Stimulated activated CD4-positive, alpha-beta T cell treated with anti-CD3 and anti-CD28 coated beads, Interleukin-1b, Interleukin-23, amount 100 ng/mL, for 4 hours (primary cell): ENCODE measurements at places on chromosomes 12 and 14.

- no peak for DNase-seq
Measured at GRCh38 chr14:43041976-43042375, 1435.3 kb downstream of the LRFN5 start.

DNA sequence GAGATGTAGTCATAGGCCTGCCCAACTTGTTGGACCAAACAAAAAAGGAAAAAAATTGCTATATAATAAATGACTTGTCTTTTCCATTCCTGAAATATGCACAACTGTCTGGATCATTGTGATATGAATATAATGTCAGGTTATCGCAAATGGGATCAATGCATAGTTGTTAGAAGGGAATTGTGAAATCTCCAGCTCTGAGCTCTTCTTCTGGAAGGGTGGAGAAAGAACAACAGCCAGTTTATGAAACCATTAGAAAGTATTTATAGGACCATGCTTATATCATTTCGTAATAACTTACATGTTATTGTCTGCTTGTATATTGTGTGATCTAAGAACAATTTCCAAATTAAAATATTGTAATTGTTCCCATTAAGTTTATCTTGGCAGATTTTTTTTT is 35.7 kb upstream of the HIF1A start:
- DNase-seq: no peak

GRCh38 chr12:67442347-67442841 is 173.2 kb downstream of the CAND1 start:
- DNase-seq: no peak

DNA sequence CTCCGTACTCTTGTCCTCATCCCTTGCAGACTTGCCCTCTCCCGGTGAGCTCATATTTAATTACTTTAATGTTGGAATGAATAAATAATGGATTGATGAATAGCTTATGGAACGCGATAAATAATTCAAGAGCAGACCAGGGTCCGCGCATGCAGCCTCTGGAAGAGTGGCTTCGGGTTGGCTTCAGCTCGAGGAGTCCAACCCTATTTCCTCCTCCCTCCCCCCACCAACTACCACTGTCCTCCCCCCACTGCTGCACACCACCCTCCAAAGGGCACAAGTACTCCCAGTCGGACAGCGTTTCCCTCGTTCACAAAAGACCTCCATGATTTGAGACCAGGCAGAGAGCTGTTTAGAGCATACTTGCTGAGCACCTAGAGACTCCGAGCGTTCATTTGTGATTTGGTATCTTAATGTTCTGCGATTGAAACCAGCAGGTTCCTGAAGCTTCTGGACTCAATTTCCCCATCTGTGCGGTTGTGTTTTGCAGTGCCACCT is 647 bp upstream of the SIX1 start:
- DNase-seq: no peak

- DNase-seq: no peak
Measured at GRCh38 chr12:52073531-52074381, 4.0 kb downstream of the ATG101 start.

- DNase-seq: no peak
Measured at GRCh38 chr12:52910248-52910883, 5.5 kb upstream of the KRT8 start.

GRCh38 chr14:62329427-62329826 is 567.2 kb downstream of the SNAPC1 start:
- no peak for DNase-seq

DNA sequence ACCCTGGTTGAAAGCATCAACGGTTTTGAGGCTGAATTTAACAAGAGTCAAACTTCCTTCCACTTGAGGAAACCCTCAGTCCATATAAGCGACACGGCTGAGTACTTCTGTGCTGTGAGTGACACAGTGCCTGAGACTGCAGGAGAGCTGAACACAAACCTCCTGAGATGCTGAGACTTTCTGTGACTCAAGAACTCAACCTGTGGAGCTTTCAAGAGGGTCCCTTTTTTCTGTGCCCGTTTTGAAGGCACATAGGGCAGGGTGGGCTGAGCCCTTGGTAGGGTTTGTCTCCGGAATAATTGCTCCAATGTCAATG is 305.3 kb upstream of the OR4E1 start:
- no peak for DNase-seq

DNA sequence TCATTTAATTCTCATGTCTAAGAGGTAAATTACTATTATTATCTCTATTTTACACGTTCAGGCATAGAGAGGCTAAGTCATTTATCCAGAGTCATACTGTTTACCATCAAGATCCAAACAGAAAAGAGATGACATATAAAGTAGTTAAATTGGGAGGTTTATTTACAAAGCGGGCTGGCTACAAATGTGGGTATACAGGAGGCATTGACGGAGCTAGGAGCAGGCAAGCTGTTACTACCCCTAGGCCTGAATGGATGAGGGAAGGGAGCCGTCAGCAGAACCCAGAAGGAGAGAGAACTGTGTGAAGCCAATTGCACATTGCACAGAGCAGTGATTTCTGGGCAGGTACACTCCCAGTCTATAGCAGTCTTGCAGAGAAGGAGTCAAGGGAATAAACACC is 39.8 kb downstream of the DACT1 start:
- DNase-seq: no peak

GRCh38 chr14:54258382-54258781 is 138.4 kb upstream of the CDKN3 start:
- no peak for DNase-seq

DNA sequence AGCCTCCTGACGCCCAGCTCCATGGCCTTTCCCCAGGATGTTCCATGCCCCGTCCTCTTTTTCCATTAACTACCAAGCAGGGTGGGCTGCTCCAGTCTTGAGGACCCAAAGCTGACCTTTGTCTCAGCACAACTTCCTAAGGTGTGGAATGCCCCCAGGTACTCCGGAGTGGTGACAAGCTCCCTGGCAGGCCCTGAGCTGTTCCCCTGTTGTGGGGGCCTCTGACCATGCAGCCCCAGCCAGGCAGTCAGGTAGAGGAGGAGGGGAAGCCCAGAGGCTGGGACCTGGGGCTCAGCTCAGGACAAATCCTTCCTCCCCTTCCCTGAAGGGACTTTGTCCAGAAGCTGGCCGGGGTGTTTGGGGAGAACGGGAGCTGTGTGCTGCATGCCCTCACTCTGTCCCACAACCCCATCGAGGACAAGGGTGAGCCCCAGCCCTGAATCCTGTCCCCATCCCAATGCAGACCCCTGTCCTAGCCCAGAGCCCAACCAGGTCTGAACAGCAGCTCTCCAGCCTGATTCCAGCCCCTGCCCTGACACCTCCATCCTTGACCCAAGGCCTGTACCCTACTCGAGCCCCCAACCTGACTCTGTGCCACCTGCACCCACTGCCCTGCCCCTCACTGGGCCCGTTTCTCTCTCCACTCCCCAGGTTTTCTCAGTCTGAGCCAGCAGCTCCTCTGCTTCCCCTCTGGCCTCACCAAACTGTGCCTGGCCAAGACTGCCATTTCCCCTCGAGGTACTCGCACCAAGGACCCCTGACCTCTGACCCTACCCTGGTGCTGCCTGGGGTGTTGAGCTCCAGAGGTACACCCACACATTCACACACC is 4.4 kb downstream of the CARMIL3 start:
- DNase-seq: no peak

GRCh38 chr12:2049604-2050540 is 2.9 kb upstream of the CACNA1C start:
- no peak for DNase-seq

GRCh38 chr12:10363658-10363913 is 26.3 kb downstream of the KLRK1 start:
- no peak for DNase-seq

GRCh38 chr12:102911320-102911719 is 5.7 kb downstream of the PAH start:
- DNase-seq: no peak

- no peak for DNase-seq
Measured at GRCh38 chr12:128267651-128268378, 845 bp downstream of the TMEM132C start.

GRCh38 chr14:34660796-34661195 is 30.8 kb upstream of the SNX6 start:
- DNase-seq: no peak

DNA sequence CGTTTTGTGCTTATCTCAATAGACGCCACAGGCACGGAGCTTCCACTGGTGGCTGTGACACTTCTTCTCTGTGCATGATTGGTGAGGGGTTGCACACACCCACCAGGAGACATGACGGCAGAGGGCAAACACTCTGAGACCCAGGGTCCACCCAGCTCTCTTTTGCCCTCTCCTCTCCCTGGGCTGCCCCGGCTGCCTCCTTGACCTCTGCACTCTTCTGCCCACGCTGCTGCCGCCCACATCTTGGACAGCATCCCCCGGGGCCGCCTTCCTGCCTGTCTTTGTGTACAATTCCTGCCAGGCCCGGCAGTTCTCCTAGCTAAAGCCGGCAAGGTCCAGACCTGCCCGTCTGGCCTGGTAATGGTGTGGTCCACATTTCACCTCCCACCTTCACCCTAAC is 44.7 kb downstream of the DPF3 start:
- no peak for DNase-seq

DNA sequence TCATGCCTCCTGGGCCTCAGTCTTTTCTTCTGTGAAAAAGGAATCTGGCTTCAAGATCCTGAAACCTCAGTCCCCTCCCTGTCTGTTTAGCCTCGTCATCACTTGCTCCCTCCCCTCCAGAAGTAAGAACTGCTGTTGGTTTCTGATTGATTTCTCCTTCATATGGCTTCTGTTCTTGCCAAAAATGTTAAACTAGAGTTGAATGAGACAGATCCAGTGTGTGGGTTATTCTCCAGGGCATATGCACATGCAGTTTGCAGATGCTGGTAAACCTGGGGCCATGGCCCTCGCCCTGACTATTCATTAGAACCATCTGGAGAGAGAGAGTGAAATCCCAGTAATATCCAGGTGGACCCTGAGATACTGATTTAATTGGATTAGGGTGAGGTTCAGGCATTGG is 175.1 kb downstream of the TMEM132C start:
- DNase-seq: no peak

- no peak for DNase-seq
Measured at GRCh38 chr14:88424573-88424972, 39.1 kb downstream of the SPATA7 start.

GRCh38 chr12:131129839-131130238 is 176.1 kb downstream of the ADGRD1 start:
- no peak for DNase-seq

- peak; percentile 49 for DNase-seq
Measured at GRCh38 chr12:89353188-89353822, 1.0 kb upstream of the DUSP6 start.

GRCh38 chr12:75704208-75704607 is 192.8 kb upstream of the KRR1 start:
- DNase-seq: no peak

GRCh38 chr12:83005534-83006197 is 319.0 kb downstream of the TMTC2 start:
- no peak for DNase-seq

DNA sequence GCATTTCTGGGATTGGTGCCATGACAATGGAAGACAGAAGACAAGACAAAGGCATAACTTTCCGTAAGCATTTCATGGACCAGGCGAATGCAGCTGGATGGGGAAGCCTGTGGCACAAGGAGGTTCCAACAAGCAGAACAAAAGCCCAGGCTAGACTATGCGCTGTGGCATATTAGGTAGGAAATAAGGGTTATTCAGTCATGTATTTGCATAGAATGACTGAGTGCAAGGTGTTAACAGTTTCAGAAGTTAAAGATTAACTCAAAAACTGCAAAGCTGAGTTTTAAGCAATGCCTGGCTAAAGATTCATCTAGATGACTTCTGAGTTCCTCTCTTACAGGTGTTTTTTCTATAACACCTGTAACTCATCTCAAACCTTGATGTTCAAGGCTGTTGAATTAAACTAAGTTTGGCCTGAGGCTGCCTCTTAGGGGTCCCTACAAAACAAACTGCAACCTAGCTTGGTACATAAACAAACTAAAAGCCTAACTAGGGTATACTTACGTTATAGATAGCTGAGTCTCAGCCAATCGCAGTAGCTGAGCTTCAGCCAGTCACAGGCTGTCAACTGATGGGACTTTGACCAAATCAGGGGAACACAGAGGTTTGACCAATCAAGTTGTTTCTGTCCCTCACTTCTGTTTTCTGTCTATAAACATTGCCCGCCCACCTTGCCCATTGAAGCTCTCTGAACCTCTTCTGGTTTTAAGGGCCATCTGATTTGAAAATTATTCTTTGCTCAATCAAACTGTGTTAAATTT is 52.2 kb upstream of the PLBD1 start:
- DNase-seq: no peak
